Left colon (tissue), 2 donors: ENCODE measurements at places on chromosomes 7 and 10.

- no peak for DNase-seq
Measured at GRCh38 chr7:101519324-101520023, 109.6 kb downstream of the MYL10 start.

DNA sequence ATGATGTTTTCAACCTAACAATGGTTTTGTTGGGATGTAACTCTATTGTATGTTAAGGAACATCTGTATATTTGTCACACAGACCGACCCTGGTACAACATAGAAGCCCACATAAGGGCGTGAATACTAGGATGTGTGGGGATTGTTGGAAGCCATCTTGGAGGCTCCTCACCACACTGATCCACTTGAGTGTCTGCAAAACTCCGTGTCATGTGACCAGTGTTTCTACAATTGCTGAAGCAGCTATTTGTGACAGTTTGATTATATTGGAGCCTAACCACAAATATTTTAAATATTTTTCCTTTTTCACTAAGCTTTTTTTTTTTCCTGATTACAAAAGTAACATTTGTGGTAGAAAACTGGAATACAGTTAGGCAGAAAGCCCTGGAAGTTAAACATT is 27.9 kb downstream of the RALA start:
- DNase-seq: no peak

DNA sequence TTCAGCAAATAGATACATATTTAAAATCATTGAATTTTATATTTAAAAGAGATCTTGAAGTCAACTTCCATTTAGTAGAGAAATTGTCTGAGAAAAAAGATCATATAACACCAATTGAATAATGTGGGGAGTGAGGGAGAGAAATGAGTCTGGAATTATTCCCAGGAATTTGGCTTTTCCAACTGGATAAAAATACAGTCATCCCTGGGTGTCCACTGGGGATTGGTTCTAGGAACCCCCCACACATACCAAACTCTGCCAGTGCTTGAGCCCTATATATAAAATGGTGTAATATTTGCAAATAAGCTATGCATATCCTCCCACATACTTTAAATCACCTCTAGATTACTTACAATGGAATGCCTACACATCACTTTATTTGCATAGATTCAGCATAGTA is 162.8 kb upstream of the SEMA3C start:
- DNase-seq: no peak

DNA sequence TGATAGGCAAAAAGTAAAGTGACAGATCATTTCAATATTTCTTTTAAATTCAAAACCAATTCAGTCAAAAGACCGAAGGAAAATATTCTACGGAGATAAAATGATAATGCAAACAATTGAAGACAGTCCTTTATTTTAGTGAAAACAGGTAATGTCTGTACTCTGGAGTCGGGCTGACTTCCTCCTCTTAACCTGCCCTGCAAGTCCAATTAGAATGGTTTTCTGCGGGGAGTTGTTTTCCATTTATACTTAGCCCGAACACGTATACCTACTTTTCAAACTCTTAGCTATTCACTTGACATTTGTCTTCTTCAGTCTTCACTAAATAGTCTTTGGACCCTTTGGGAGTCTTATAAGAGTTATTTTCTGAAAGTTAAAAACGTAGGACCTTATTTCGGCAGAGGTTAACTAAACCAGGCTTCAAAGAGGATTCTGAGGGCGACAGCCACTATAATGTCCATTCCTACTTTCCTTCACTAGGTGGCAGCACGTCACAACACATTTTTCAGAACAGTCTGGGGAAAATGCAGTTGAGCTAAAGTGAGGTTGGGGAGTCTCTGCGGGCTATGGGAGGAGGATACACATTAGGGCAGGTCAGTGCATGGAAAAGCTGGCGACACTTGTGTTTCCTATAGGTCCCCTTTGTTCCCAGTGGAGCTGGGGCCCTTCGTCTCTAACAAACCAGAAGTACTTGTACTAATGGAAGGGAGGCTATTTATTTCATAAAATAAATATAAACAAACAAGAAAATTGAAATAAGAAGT is 472.0 kb downstream of the KCNMA1 start:
- no peak for DNase-seq

DNA sequence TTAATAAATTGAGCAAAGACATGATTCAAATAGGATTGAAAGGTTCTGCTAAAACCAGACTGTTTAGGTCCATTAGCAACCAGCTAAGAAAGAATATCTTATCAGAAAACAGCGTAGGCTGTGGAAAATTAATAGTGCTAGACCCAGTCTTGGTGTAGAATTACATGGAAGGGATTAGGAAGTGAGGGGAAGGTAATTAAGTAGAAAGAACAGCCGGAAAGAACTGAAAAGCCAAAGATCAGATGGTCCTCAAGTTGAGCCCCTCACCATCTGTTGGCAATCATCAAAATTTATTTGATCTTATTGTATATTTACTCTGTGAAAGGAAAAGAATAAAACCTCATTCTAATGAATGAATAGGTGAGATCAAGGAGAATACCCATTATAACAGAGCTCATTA is 50.1 kb downstream of the COL1A2 start:
- DNase-seq: no peak

GRCh38 chr7:24830440-24831050 is 73.3 kb upstream of the GSDME start:
- no peak for DNase-seq

DNA sequence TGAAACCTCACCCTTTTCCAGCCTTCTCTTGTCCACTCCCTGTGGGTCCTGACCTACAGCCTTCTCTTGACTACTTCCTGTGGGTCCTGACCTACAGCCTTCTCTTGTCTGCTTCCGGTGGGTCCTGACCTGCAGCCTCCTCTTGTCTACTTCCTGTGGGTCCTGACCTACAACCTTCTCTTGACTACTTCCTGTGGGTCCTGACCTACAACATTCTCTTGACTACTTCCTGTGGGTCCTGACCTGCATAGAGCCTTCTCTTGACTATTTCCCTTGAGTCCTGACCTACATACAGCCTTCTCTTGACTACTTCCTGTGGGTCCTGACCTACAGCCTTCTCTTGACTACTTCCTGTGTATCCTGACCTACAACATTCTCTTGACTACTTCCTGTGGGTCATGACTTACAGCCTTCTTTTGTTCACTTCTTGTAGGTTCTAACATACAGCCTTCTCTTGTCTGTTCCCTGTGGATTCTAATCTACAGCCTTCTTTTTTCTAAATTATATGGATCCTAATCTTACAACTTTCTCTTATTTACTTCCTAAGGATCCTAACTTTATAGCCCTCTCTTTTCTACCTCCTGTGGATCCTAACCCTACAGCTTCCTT is 36.5 kb downstream of the C10orf71 start:
- DNase-seq: no peak

GRCh38 chr7:43155636-43156035 is 43.2 kb downstream of the HECW1 start:
- no peak for DNase-seq

DNA sequence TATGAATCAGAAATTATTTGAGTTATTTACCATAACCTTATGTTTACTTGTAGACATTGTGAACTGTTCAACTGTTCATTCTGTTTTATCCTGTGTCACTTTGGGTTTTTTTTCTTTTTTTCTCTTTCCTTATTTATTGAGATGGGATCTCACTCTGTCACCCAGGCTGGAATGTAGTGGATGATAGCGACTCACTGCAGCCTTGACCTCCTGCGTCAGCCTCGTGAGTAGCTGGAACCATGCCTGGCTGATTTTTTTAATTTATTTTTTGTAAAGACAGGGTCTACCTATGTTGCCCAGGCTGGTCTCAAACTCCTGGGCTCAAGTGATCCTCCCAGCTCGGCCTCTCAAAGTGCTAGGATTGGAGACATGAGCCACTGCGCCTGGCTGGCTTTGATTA is 97.1 kb downstream of the CSTF2T start:
- no peak for DNase-seq
